ENCODE measurements at places on chromosomes 16 and 17.
A peak's percentile ranks its signal among the peaks of the same experiment; 100 is the strongest.

GRCh38 chr16:11586378-11586855 lies 302 bp downstream of the LITAF start:
- DNase-seq = no peak

DNA sequence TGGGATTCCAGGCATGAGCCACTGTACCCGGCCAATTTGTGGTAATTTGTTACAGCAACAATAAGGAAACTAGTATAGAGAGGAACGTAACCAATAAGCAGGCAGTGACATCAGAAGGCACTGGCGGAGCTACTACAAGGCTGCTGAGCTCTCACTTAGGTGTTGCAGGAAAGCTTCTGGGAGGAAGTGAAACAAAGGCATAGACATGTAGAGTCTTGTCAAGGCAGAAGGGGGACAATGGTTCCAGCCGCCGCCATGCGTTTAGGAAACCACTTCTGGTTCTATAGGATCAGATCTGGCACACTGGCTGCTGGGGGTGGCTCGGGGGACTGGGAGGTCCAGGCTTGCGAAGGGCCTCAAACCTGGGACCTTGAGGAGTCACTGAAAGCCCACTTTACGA lies 9.4 kb upstream of the CPSF4L start:
- no peak for DNase-seq

DNA sequence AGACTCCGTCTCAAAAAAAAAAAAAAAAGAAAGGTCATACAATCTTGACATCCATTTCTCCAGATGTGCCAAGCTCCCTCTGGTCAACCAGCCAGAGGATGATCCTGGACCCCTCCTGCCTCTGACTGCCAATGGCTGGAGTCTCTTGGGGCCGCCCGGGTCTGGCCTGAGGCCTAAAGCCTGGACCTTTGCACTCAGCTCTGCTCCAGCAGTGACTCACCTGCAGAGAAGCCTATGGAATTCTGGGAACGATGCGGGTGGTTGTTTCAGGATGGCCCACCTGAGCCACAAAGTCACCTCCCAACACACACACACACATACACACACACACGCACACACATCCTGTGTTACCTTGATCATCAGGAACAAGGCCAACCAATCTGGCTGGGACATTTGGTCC lies 64.0 kb upstream of the DNAH17 start:
- DNase-seq = no peak

- no peak for DNase-seq
Measured at GRCh38 chr16:23858542-23858941, 22.8 kb downstream of the PRKCB start.

DNA sequence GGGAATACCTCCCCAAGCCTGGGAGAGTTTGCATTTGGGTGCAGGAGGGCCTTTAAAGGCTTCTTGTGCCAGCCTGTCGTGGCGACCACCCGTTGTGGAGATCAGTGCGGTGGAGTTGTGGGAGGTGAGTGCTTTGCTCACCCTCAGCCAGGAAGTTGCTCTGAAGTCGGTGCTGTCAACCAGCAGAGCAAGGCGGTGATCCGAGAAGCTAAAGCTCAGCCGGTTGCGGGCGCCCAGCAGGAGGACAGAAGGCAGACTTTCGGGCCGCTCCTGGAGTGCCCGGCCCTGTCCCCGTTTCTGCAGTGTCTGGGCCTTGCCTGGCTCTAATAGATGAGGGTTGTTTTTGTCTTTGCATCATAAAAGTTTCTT lies 1.4 kb downstream of the UBE2I start:
- no peak for DNase-seq

- no peak for DNase-seq
Measured at GRCh38 chr17:83057397-83057761, 22.0 kb upstream of the METRNL start.

GRCh38 chr17:63934183-63935112 lies 2.3 kb upstream of the CD79B start:
- DNase-seq = no peak

DNA sequence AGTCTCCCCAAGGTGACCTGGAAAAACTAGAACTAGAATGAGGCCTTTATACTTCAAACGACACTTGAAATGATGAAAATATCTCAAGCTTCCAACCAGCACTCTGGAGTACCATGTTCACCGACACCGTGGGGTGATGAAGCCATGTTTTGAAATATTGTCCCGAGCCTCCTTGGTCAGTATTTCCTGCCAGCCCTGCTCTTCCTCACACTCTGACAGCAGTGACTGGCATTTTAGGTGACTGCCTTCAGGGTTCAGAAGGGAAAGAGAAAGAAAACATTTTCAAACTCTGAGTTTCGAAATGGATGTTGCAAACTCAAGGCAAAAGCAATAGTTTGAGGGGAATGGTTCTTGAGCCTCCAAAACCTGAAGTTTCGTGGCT lies 39.3 kb upstream of the IRX6 start:
- no peak for DNase-seq

GRCh38 chr17:49914096-49914490 lies 54.9 kb upstream of the DLX4 start:
- DNase-seq = no peak

GRCh38 chr16:22075043-22075757 lies 17.1 kb upstream of the VWA3A start:
- DNase-seq = no peak

- DNase-seq = peak; percentile 59
Measured at GRCh38 chr16:13866073-13866472, 53.9 kb upstream of the ERCC4 start.

DNA sequence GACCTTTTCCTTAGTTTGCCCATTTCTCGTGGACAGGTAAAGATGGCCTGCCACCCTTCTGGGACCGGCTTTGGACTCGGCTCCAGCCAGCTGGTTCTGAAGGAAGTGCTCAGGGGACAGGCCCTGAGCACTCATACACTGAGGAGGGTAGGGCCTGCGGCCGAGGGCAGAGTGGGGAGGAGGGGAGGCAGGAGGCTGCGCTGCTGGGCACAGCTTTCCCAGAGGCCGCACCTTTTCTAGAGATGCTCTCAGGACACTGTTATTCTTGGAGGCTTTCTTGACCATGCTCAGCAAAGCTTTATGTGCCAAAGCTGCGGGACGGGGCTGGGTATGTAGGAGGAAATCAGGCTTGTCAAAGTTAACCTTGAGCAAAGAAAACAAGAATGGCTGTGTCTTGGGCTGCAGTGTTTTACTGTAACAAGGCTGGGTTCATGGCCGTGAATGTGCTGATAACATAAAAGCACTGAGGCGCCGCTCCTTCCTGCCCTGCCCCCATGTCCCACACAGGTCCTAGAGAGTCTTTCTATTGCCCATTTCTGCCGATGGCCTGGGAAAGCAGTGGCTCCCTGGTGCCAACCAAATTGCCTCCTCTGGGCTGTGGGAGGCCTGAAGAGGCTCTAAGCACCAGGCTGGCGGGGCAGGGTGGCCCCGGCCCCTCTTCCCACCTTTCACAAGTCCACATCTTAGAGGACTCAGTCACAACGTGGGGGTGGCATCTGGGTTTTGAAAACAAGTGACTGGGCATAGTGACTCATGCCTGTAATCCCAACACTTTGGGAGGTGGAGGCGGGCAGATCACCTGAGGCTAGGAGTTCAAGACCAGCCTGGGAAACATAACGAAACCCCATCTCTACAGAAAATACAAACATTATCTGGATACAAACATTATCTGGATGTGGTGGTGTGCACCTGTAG lies 22.3 kb upstream of the TIMP2 start:
- DNase-seq = no peak

DNA sequence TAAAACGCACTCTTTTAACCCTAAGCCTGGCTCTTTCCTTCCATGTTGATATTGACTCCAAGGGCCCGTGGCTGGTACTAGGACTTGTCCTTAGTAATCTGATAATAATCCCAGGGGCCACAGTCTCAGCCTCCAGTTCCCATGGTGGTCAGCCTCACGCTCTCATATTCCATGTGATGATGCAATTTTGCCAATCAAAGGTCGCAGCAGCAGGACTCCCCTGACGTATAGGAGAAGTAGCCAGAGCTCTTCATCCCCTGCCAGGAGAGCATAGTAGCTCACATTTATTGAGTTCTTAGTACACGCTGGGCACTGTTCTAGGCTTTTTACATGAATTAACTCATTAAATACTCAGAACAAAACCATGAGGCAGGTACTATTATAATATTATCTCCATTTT lies 42.4 kb downstream of the CD300LF start:
- DNase-seq = no peak

- DNase-seq = peak; percentile 22
Measured at GRCh38 chr17:61467416-61468262, 15.4 kb downstream of the TBX4 start.

DNA sequence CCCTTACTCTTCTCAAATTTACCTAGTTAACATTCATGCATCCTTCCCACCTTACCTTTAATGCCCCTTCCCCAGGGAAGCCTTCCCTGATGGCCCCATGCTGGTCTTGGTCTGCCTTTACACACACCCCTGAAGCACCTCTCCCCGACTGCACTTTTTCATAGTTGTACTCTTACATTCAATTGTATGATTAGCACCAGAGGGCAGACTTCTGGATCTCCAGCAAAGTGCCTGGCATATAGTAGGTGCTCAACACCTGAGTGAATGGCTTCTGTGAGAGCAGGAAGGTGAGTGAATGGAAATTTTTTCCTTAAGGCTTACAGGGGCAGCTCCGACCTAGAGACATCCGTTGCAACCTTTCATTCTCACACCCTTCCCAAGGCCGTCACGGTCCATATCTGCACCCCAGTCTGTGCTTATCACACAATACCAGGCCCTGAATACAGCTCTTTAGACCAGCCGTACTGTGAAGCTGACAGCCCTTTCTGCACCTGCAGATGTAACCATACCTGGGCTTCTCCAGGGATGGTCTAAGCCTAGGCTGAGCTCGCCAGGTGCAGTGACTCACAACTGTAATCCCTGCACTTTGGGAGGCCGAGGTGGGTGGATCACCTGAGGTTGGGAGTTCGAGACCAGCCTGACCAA lies 4.4 kb downstream of the PGAP3 start:
- no peak for DNase-seq

- peak; percentile 34 for DNase-seq
Measured at GRCh38 chr17:79715098-79715942, 15.4 kb upstream of the ENPP7 start.

- DNase-seq = no peak
Measured at GRCh38 chr16:65702707-65703402, 581.0 kb upstream of the CDH11 start.

- peak; percentile 51 for DNase-seq
Measured at GRCh38 chr17:81601525-81602120, 35.3 kb downstream of the NPLOC4 start.

- DNase-seq = no peak
Measured at GRCh38 chr16:84599521-84600202, 18.2 kb downstream of the COTL1 start.

DNA sequence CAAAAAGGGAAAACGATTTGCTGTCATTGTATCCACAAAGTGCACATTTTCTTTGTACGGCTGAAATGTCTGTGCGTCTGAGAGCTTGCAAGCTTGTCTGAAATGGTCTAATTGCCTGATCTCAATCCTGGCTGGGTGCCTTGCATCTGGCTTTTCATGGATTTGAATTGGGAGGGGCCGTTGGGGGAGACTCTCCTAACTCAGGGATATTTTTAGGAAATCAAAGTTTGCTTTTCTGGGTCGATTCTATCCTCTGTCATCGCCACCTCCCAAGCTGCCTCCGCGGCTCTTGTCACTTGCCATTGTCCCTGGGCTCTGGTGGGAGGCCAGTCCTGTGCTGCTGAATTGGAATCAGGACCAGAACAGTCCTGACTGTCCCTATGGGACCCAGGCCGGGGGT lies 33.3 kb upstream of the MGAT5B start:
- DNase-seq = no peak

- DNase-seq = no peak
Measured at GRCh38 chr17:12666718-12667117, 1.0 kb downstream of the MYOCD start.

DNA sequence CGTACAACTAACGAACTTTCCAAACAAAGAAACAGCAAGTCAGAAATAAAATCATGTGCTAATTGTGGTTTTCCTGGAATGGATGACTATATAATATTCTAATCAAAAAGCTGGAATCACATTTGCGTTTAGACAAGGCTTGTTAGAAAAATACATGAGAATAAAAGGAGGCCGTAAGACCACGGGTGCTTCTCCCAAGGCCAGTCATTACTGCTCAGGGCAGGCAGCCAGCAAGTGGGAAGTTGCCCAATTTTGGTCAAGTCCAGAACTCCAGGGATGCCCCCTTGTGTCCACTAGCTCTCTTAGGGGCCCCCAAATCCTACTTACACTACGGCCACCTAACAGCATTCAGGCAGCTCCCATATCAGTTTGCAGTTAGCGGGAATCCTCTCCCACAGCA lies 25.9 kb upstream of the LYRM9 start:
- DNase-seq = no peak

DNA sequence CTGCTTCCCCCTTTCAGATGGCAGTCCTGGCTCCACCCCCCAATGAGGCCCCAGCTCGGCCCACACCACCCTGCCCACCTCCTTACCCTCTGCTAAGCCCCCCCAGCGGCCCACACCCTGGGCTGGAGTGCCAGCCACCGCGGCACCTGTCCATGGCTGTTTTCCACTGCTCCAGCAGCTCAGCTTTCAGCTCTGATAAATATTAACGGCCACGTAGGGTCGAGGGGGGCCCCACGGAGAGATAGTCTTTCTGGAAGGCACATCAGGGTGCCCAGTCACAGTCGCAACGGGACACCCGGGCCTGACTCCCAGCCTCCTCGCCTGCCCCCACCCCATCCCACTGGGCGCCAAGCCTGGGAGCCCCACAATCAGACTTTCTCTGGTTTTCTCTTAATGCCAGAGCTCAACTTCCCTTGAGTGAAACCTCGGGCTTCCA lies 46.5 kb upstream of the CIBAR2 start:
- DNase-seq = no peak

- peak; percentile 79 for DNase-seq
Measured at GRCh38 chr16:3027983-3028715, 4.3 kb downstream of the THOC6 start.

DNA sequence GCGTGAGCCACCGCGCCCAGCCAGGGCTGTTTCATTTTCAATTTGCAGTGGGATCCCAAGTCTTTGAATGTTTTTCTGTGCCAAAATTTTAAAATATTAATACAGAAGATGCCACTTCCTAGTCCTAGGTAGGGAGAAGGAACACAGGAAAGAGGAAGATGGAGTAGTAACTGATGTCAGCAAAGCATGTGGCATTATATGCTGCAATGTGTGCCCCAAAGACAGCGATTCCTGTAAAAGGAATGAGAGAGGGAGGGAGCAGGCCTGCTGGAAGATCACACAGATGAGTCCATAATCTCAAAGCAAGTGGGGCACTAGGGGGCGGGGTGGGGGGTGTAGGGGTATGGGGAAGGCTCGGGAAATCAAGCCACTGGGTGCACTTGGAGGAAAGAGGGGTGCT lies 23.4 kb upstream of the SSTR2 start:
- no peak for DNase-seq

DNA sequence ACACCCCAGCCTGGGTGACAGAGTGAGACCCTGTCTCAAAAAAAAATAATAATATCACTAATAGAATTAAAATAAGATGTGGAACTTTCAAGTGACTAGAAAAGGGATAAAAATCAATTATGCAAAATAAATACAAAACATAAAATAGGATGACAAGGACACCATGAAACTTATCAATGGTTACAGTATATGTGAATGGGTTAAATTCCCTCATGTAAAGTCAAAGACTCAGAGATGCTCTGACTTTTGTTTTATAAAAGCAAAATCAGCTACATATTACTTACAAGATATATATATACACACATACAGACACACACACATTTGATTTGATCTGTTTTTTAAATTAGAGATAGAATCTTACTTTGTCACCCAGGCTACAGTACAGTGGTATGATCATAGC lies 33.5 kb upstream of the SCNN1B start:
- no peak for DNase-seq
